ENCODE measurements at places on chromosomes 5 and 9.

- DNase-seq = peak; percentile 48
Observed at GRCh38 chr9:95504053-95504963, 12.5 kb downstream of the PTCH1 start.

DNA sequence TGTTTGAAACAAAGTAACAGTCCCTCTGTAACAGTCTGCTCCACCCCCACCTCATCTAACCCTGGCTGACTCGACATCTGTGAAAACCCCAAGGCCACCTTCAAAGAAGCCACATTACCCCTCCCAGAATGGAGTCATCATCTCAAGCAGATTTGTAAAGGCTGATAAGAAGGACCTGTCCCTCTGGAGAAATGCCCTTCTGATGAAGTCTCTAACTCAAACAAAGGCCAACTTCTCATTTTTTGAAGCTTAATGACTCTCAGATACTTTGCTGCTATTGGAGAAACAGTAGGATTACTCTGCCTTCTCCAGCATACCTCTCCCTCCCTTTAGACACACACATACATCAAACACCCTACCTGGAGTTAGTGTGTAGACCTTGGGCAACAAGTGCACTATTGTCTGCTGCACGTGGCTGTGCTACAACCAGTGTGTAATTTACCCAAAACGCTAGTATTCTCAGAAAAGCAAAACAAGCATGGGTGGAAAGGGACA, 5.3 kb upstream of the SUSD1 start:
- DNase-seq = peak; percentile 30

DNA sequence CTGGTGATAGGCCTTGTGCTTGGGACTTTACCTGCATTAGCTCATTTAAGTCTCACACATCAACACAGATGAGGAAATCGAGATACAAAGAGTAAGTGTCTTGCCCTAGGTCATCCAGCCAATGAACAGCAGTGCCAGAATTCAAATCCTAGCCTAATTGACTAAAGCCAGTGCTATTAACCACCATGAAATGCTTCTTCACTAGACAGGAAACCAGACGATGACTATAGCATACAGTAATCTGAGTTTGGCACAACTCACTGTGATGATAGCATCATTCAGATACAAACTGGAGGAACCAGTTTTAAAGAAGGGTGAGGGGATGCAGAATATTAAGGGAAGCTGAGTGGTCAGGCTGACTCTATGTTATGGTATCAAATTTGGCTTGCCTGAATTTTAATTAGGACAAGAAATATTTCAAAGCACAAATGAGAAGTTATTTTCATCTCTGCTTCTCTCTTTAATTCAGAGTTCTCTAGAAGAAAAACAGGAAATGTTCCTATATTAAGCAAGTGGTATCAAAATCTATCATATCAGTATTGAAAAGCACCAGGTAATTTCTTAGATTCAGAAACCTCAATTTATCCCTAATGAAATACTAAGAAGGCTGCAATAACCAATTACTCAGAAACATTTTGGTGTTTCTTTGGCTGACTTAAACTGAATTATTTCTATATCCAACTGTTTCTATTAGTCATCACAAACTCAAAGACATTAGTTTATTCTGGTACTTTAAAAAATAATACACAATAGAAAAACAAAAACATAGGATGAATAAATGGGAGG, 147.0 kb upstream of the RASA1 start:
- DNase-seq = peak; percentile 87

DNA sequence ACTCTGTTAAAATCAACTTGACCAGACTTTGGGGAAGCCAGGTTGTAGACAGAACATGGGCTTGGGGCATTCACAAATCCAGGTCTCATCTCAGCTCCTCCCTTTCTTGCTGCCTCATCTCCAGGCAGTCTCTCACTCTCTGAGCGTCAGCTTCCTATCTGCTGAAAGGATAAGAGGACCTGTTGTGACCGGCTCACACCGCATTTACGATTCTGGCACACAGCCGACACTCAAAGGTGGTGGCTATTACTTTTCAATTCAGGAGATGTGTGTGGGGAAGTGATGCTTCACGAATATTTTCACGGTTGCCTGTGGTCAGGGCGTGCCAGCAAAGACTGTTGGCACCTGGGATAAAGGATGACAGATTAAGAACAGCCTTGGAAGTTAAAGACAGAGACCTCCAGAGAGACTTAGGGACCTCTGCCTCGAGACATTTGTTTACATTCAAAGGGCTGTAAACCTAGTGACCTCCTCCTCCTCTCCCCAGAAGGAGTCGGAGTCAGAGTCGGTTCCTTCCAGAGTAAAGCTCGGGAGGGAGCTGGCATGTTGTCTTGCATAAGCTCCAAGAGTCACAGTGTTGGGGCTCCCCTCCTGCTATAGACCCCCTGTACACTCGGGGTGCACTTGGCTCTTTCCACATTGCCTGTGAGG, 83.2 kb downstream of the AK8 start:
- DNase-seq = no peak

- DNase-seq = peak; percentile 88
Observed at GRCh38 chr9:72586388-72587130, 65.2 kb downstream of the TMC1 start.

- no peak for DNase-seq
Observed at GRCh38 chr9:18109675-18110074, 364.3 kb upstream of the ADAMTSL1 start.

GRCh38 chr9:17776735-17777134, 197.9 kb downstream of the SH3GL2 start:
- no peak for DNase-seq

DNA sequence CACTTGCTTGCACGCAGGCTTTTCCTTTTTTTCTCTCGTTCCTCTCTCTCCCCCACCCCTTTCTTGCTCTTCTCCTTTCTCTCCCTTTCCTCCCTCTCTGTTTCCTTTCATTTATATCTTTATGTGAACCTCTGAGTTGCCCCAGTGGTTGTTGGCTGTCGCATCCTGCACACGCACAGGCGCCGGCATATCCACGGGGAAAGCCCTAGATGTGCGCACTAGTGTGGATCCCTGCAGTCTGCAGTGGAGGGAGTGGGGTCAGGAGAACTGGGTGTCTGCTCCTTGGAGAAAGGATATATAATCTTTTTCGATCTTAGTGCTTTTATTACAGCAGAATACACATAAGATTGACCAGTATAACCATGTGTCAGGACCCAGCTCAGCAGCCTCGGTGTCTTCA, 223.5 kb downstream of the FANCC start:
- DNase-seq = no peak

- DNase-seq = peak; percentile 80
Observed at GRCh38 chr5:104265531-104266140, 703.0 kb upstream of the NUDT12 start.

- no peak for DNase-seq
Observed at GRCh38 chr5:72209147-72210115, 102.2 kb downstream of the MAP1B start.

DNA sequence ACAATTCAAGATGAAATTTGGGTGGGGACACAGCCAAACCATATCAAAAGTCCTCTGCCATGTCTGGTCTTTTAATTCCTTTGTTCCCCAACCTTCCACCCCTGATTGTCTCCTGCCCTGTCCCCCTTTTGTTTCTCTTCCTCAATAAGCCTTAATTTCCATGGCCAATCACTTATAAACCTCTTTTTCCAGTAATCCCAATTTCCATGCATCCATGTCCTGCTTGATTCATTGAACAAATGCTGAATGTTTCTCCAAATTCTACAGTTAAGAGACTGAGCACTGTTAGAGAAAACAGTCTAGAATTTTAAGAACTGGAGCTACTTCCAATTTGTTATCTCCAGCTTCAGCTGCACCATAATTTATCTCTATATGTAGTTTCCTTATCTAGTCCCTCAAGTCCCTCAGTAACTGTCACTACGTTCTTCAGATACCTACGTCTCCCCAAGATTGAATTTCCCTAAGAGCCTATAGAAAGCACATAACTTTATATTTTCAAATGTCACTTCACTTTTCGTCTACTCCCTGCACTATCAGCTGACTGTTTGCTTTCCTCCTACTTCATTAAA, 34.2 kb downstream of the TARS1 start:
- no peak for DNase-seq

DNA sequence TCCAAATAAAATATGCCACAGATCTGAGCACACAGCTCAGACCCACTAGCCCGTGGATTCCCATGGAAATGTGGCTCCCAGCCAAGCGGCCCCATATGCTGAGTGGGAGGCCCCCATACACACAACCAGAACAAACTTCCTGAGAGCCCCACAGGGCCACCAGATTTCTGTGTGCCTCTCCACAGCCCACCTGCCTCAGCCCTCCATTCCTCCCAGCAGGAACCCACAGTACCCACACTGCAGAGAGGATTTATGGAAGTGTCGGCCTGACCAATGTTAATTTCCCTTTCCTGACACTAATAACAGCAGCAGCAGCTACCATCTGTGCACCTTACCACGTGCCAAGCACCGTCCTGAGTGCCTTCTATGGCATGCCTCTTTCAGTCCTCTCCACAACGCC, 99.3 kb upstream of the SPOCK1 start:
- DNase-seq = no peak

DNA sequence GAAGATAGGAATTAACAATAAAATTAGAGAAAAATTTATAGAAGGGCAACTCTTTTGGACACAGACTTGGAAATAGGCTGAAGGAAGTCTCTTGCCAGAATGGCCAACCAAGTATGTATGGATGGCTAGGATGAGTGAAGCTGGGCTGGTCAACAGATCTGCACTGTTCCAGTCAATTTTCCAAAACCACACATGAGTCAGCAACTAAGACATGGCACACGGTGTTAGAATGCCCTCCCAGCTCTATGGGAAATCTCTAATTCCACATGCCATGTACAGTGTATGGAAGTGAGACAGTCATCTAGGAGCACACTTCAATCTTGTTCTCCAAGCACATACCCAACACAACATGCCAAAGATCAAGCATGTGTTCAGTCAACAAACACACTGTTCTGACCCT, 129.6 kb downstream of the GLIS3 start:
- peak; percentile 19 for DNase-seq

DNA sequence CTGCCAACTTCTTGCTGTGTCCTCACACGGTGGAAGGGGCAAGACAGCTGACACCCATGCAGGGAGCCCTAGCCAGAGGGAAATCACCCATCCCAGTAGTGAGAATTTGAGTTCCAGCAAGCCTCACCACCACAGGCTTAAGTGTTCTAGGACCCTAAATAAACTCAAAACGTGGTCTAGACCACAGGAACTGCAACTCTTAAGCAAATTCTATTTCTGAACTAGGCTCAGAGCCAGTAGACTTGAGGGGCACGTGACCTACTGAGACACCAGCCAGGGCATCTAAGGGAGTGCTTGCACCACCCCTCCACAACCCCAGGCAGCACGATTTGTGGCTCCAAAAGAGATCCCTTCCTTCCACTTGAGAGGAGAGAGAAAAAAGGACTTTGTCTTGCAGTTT, 96.0 kb upstream of the PHF24 start:
- peak; percentile 0 for DNase-seq

DNA sequence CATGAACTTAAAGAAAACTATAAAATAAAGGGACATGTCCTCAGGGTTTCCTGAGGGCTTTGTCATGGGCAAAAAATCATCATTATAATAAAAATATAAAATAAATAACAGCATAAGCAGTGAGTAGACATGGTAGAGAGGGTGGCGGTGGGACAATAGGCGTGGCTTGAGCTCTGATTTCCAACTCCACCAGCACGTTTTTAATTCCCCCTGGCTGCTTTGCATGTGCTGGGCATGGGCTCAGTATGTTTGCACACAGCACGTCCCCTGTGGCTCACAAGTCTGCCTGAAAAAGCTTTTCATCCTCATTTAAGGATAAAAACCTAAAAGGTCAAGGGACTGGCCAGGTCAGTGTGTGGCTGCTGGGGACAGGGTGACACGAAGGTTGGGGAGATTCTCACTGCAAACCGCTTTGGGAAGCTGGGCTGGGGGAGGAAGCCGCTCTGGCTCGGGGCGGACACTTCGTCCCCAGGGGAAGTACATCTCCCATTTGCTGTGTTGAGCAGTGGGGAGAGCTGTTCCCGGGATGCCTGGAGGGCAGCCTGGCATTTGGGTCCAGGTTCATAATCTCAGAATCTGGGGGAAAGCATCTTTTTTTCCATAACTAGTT, 32.6 kb downstream of the NKX2-5 start:
- no peak for DNase-seq
